ENCODE measurements at places on chromosomes 16 and 17. TPM values are rescaled to one million over a fixed set of nuclear protein-coding genes. Genes with fewer than 3 reads are reported as not detected.

GRCh38 chr17:58541249-58541648 is 26.8 kb upstream of the MTMR4 start:
- DNase-seq, result peak; percentile 20

RAB26 gene
- total RNA-seq, result not detected

- no peak for DNase-seq
These were observed 23.6 kb downstream of the IRX5 start for GRCh38 chr16:54954220-54954619.

- no peak for DNase-seq
These were observed 927 bp upstream of the ENGASE start for GRCh38 chr17:79073706-79074088.

- no peak for DNase-seq
These were observed 8.5 kb upstream of the ADCY7 start for GRCh38 chr16:50257876-50258275.

DNA sequence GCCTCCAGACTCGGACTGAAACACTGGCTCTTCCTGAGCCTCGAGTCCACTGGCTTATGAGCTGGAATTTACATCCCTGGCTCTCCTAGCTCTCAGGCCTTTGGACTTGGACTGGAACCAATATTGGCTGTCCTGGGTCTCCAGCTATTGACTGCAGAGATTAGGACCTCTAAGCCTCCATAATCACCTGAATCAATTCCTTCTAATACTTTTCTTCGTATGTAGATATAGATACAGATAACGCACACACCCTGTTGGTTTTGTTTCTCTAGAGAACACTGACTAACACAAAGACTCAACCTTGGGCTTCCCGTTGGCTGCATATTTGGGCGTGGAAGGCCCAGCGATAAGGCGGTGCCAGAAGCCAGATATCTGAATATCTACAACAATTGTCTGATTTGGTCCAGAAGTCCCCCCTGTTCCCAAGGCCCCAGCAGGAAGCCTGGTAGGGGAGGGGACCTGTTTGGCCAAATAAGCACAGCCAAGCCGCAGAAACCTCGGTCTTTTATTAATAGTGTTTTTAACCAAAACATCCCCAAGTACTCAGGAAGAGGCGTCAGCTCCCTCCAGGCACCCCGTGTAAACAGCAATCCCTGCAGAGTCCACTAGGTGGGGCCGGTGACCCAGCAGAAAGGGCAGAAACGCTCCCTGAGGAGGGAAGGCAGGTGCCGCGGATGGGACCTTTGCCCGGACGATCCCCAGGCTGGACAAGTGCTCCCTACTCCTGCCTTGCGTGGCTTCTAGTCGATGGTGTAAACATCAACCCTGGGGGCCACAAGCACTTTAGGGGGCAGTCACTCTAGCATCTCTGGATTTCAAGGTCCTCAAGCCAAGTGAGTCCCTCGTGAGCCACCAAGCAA is 57.0 kb downstream of the ABR start:
- DNase-seq, result peak; percentile 70

TMIGD1 gene
- total RNA-seq, result not detected

GRCh38 chr16:2223942-2224486 is 623 bp downstream of the E4F1 start:
- peak; percentile 74 for DNase-seq

DNA sequence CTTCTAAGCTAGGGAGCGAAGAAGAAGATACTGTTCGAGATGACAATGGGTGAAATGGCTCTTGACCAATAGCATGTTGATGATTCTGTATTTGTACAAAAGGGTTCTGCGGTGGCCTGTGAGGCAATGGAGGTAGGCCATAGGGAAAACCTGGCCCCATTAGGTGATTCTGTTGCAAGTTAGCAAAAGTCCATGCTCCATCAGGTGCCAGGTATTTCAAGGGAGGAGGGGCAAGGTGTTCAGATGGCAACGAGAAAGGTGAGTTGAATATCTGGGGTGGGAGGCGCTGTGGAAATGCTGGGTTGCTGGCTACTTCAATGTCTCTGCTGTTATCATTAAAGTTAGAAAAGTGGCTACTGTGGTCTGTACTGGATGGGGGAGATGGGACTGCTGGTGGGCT is 62.8 kb downstream of the CACNG1 start:
- no peak for DNase-seq

RUNDC3A gene
- not detected for total RNA-seq

ZSCAN10 gene
- not detected for total RNA-seq

DNA sequence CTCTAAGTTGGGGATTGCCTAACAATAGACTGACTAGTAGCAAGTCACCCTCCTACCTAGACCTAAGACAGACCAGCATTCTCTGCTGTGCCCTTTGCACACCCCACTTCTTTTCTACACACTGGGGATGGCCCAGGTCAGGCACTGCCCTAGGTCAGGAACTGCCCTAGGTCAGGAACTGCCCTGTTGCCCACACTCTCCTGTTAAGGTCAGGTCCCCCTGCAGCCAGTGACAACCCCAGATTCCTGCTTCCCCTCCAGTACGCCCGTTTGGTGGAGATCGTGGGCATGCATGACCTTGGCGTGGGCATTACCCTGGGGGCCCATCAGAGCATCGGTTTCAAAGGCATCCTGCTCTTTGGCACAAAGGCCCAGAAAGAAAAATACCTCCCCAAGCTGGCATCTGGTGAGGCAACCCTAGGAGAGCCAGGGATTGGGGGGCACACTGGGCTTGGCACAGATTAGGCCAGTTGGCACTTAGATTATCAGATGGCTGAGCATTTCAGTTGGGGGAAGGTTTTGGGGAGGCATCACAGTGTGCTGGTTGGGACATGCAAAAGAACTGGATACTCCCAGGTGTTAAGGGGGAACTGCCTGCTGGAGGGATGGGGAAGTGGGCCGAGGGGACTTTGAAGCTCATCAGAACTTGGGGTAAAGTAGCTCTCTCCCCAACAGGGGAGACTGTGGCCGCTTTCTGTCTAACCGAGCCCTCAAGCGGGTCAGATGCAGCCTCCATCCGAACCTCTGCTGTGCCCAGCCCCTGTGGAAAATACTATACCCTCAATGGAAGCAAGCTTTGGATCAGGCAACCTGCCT is 1.7 kb downstream of the ACADVL start:
- no peak for DNase-seq

GRCh38 chr16:1530349-1530882 is 3.0 kb upstream of the TMEM204 start:
- no peak for DNase-seq

- no peak for DNase-seq
These were observed 110.2 kb downstream of the CA10 start for GRCh38 chr17:52048137-52048898.

TAC4 gene
- not detected for total RNA-seq

DNA sequence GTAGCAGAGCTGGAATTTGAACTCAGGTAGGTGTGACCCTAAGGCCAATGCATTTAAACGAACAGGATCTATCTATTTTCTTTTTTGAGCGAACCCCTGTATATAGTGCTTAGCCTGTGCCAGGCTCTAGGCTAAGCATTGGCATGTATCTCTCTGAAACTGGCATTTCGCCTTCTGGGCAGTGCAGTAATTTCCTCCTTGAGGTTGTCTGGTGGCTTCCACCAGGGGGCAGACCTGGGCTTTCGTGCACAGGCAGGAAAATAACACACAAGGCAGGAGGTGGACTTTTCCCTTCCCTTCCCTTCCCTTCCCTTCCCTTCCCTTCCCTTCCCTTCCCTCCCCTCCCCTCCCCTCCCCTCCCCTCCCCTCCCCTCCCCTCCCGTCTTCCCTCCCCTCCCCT is 34.4 kb upstream of the PRKCB start:
- peak; percentile 82 for DNase-seq

GGT6 gene
- not detected for total RNA-seq

DNA sequence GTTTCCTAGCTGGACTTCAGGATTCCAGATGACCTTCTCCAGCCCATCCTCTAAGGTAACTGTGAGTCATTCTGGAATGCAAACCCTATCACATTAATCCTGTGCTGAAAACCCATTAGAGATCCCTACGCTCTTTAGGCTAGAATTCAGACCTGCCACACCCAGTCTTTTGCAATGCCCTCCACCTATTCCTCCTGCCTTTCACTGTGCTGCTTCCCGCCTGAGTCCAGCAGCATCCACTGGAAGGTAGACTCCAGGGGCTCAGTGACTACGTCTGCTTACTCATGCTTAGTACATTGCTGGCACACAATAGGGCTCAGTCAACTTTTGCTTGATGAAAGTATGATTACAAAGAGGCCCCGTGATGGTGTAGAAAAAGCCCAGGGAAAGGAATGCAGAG is 121.1 kb downstream of the SPACA3 start:
- DNase-seq, result peak; percentile 74

- no peak for DNase-seq
These were observed 161.3 kb downstream of the AATF start for GRCh38 chr17:37109731-37110710.

Measured in GM23248 (cell line).